ENCODE measurements at places on chromosomes 5 and 9.

GRCh38 chr9:111839987-111840386, 45.2 kb upstream of the SHOC1 start:
- DNase-seq, result no peak

- DNase-seq, result no peak
These were observed 1118.6 kb upstream of the DMAC1 start for GRCh38 chr9:8917956-8918739.

- DNase-seq, result no peak
These were observed 60.1 kb upstream of the SLC30A5 start for GRCh38 chr5:69033690-69034089.

- no peak for DNase-seq
These were observed 7.5 kb downstream of the IRF1 start for GRCh38 chr5:132483101-132483500.

- DNase-seq, result no peak
These were observed 205.5 kb downstream of the CACNA1B start for GRCh38 chr9:138082918-138083636.

DNA sequence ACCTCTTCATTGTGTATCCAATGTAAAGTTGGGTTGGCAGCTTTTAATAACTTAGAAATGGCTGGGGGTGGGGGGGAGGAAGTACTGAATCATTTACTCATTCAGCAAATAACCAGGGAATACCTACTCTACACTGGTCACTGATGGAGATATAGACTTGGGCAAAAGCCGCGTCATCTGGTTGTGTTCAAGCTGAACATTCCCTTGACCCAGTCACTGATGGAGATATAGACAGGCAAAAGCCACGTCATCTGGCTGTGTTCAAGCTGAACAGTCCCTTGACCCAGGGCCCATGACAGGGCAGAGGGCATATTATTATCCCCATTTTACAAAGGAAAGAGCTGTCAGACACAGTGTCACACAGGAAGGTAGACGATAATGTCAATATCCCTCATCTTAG, 32.6 kb downstream of the FOXI1 start:
- DNase-seq, result no peak

- no peak for DNase-seq
These were observed 474.2 kb upstream of the RIOK2 start for GRCh38 chr5:97657239-97657638.

GRCh38 chr9:33823801-33824200, 6.8 kb downstream of the UBE2R2 start:
- no peak for DNase-seq

GRCh38 chr5:116013936-116014335, 18.3 kb upstream of the ARL14EPL start:
- DNase-seq, result no peak

GRCh38 chr9:34572092-34572491, 17.4 kb downstream of the CNTFR start:
- DNase-seq, result no peak

DNA sequence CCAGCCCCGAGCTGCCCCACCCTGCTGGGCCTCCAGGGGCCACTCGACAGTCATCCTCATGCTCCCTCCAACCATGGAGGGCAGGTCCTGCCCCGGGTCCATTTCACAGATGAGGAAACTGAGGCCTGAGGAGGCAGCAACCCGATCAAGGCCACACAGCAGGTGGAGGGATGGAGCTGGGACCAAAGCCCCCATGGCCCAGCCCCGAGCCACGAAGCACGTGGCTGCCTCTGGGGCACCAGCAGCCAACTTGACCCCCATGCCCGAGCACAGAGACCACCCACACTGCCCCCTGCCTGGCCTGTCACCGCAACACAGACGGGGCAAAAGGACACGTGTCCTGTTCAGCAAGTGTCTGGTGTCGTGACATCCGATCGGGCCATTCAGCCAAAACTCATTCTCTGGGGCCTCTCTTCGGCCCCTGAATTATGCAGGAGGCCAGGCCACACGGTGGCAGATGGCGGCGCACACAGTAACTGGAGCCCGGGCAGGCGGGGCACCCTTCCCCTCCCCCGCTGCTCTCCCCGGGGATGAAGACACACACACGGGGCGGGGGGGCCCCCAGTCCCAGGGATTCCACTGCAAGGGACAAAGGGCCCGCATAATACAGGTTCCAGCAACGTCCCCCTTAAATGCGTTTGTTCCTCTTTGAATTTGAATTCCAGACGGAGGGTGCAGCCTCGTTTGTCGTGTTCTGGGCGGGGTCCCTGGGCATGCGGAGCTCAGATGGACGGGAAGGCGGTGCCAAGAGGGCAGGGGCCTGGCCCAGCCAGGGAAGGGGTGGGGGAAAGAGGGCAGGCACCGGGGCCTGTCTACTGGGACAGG, 29.4 kb upstream of the TMEM250 start:
- no peak for DNase-seq

GRCh38 chr9:91560301-91560700, 136.7 kb upstream of the NFIL3 start:
- no peak for DNase-seq

- DNase-seq, result no peak
These were observed 548.4 kb downstream of the LRRC70 start for GRCh38 chr5:63127054-63127453.

DNA sequence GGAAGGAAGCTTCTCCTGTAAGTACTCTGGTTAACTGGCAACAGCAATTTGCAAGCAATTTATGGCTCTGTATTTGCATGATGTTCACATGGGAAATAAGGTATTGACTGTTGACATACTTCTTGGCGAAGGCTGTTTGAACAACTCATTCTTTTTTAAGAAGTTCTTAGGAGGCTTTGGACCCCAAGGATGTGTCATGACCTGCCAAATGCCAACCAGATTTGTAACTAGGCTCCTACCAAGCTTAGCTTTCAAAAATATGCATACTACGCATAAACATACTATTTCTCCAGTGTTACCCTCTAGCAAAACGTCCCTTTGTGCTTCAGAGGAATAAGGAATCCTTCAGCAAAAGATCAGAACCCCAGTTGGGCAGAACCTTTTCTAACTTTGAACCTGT, 165.2 kb upstream of the MSX2 start:
- DNase-seq, result no peak

- DNase-seq, result no peak
These were observed 2.1 kb downstream of the ZNF608 start for GRCh38 chr5:124744170-124744971.

GRCh38 chr9:804026-804425, 37.5 kb upstream of the DMRT1 start:
- DNase-seq, result no peak

GRCh38 chr5:142600611-142601358, 85.1 kb downstream of the FGF1 start:
- DNase-seq, result no peak

DNA sequence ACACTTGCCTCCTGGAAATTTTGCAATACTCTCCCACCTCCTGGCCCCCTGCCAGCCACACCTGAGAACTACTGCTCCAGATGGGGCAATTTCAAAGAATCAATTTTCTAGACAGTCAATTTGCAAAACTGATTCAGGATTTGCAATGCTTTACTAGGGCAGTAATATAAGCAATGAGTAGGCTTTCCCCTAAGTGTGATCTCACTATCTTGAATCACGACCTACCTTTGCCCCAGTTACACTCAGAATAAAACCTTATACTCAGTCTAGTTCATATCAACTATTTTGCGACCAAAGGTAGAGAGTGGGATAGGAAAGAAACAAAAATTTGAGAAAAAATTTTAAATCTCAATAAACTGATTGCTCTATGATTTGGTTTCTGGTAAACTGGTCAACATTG, 54.4 kb downstream of the DROSHA start:
- DNase-seq, result no peak

GRCh38 chr5:66796305-66797292, 200.4 kb downstream of the MAST4 start:
- no peak for DNase-seq

- DNase-seq, result no peak
These were observed 179.5 kb downstream of the YTHDC2 start for GRCh38 chr5:113692891-113693457.

DNA sequence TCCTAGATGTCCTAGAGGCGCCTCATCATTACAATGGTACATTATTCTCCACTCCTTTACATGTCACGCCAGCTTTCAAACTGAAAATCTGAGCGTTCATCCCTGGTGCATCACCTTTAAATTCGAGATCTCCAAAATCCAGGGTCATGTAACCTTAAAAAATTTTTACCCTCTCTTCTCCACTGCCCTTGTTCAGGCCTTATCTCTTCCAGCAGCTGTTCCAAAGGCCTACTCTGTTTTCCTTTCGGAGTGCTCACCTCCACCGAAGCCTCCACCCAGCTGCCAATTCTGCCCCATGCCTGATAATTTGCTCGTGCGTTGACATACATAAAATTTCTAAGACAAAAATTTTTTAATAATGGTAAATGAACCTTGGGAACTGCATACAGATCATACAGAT, 950 bp upstream of the MSH3 start:
- DNase-seq, result no peak

GRCh38 chr5:67291066-67291465, 94.5 kb upstream of the CD180 start:
- DNase-seq, result no peak

All from SIG-M5 (cell line).